ENCODE measurements at places on chromosomes 7 and 10.

DNA sequence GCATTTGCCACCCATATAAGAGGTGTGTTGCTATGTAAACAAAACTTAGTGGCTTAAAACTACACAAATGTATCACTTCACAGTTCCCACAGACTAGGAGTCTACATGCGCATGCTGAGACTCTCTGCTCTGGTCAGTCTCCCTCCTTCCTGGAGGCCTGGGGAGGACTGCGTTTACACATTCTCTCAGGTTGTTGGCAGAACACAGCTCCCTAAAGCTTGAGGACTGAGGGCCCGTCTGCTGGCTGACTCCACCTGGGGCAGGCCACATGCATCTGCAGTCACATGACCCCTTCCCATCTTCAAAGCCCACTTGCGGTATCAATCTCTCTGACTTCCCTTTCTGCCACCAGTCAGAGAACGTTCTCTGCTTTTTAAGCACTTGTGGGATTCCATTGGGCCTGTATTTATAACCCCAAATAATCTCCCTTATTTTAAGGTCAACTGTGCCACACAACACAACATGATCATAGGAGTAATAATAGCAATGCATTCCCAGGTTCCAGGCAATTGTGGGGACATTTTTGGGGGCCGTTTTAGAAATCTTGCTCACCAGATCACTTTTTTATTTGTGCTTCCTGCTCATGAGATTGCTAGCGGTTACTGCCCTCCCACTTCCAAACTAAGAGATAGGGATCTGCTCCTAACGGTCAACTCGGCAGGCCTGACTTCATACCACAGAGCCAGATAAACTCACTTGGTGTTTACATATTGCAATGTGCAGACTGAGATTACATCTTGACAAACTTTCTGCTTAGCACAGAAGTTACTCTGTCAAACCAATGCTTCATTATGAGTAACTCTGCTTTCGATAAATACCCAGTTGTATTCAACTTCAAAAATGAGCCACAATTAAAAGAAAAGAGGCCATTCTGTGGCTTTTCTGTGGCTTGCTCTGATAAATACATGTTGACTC is 96.3 kb downstream of the ALOX5 start:
- peak; percentile 43 for DNase-seq

- DNase-seq, result peak; percentile 71
These were observed 13.6 kb upstream of the BPGM start for GRCh38 chr7:134632937-134633540.

DNA sequence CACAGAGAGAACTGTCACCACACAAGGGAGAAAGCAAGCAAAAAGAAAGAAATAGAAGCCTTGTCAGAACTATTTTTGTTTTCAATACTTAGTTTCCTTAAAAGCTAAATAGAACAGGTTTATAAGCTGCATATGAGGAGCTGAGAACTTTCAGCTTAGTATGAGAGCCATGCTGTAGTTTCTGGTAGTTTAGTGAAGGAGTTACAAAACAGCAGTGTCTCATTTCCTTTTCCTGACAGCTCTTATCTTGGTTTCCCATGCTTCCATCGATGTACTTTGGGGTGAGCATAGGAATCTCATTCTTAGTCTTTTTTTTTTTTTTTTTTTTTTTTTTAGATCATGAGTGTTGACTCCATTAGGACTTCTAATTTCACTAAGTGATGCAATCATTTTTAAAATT is 8.6 kb upstream of the CHRM2 start:
- DNase-seq, result peak; percentile 63

DNA sequence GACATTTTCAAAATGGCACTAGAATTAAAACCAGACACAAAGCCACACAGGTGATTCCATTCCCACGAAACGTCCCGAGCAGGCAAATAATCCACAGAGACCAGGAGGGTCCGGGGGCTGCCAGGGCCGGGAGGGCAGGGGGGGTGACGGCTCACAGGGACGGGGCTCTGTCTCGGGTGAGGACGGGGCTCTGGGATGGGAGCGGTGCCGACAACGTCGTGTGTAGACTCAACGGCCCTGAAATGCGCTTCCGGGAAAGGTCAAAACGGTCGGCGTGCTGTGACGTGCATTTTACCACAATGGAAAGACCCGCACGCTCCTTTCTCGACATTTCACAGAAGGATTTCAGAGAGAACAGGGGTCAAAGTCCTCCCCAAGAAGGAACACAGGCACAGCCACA is 63.3 kb upstream of the PDGFA start:
- no peak for DNase-seq

Measured in cardiac fibroblast (primary cell).